Kidney glomerular epithelial cell (primary cell): ENCODE measurements at places on chromosomes 13 and 19.

DNA sequence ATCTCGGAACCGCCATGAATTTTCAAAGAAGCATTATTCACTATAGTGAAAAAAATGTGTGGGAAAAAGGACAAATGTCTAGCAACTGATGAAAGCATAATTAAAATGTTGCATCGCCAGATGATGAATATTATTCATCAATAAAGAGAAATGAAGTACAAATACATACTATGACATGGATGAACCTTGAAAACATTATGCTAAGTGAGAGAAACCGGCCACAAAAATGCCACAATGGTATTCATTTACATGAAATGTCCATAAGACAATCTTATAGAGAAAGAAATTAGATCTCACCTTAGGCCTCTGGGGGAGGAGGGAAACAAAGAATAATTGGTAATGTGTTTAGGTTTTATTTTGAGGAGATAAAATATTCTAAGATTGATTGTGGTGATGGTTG lies 645.0 kb downstream of the EFNB2 start:
- no peak for DNase-seq

DNA sequence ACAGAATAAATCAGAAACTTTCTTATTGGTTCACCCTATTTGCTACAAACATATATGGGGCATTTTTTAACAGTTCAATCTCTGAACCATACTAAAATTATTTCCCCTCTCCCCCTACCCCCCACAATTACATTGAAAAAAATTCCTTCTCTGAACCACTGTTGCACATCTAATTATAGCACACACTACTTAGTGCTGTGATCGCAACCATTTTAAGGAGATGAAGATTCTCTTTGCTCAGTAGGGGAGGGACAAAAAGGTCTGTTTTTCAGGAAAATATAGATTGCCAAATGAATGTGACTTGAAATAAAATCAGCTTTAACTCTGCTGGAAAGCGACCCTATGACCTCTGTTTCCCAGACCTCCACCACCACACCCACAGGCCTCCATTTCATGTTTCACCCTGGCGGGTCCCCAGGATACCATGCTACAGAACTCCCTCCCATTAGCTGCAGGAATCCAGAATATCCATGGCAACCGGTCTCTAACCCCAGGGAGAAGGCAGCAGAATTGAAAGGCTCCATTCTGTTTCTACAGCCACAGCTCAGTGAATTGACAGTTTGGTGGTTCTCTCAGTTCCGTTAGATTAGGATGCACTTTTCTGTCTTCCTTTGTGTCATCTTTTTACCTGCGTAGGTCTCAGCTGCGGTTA lies 286.3 kb downstream of the TBC1D4 start:
- no peak for DNase-seq

GRCh38 chr13:33138441-33138840 lies 122.2 kb downstream of the KL start:
- no peak for DNase-seq

- DNase-seq = no peak
Observed at GRCh38 chr13:50711131-50711815, 132.2 kb downstream of the DLEU7 start.

DNA sequence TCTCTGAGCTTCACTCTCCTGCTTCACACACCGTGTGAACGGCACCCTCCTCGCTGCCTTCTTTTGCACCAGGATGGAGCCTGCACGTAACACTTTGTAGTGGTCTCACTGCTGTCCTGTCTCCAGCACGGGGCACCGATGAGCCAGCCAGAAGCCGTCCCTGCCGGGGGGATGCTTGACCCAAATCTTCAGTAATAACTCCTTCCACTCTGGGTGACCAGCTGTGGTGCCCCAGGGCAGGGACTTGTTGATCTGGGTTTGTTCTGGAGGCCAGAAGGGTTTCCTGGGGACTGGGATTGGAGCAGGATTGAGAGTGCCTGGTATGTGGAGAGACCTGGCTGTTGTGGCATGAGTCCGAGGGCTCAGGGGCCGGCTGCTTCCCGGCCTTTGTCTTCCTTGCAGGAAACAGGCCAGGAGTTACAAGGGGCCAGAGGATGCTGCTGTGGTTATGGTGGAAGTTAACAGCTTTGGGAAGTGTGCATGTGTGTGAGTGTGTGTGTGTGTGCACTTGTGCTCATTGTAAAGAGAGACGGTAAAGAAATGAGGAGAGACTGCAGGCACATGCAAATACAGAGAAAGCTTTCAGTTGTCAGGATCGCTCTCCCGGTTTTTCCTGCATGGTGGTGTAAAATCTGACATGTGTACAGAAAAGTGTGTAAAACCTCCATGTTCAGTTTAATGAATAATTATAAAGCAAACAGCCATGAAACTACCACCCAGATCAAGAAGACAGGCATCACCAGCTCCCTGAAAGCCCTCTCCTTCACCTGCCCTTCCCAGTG lies 18.9 kb downstream of the PAK4 start:
- DNase-seq = no peak

DNA sequence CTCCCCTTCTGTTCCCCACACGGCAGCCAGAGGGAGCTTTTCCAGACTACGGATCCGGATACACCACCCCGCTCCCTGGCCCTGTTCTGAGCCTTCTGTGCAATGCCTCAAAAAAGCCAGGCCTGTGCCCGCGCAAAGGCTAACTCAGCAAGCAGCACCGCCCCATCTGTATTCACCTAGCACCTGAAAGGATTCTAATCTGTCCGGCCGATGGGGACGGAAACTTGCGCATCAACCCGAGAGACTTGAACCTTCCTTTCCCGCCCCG lies 589 bp downstream of the ZBTB45 start:
- DNase-seq = peak; percentile 33

- DNase-seq = no peak
Observed at GRCh38 chr19:9847087-9847671, 12.1 kb downstream of the PIN1 start.

GRCh38 chr13:50892210-50892944 lies 17.2 kb upstream of the RNASEH2B start:
- no peak for DNase-seq

- DNase-seq = no peak
Observed at GRCh38 chr13:100517135-100517534, 71.5 kb downstream of the GGACT start.

DNA sequence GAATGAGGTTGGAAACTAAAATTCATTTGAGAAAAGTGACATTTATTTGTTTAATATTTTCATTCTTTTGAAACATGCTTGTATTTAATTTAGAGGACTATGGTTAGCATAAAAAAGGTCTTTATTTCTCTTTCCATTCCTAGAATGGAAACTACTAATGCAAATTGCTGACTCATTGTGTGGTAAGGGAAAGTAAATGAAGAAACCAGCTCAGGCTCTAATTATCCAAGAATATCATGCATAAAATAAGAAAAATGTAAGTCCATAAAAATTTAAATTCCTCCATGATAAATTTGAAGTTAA lies 777.0 kb upstream of the SLITRK1 start:
- no peak for DNase-seq

- no peak for DNase-seq
Observed at GRCh38 chr13:40275155-40275554, 391.3 kb downstream of the FOXO1 start.

GRCh38 chr19:53037101-53038097 lies 7.1 kb upstream of the ERVV-2 start:
- no peak for DNase-seq

GRCh38 chr13:47603365-47603764 lies 397.7 kb downstream of the SUCLA2 start:
- DNase-seq = no peak

- no peak for DNase-seq
Observed at GRCh38 chr13:88979465-88980175, 1308.4 kb downstream of the SLITRK5 start.

DNA sequence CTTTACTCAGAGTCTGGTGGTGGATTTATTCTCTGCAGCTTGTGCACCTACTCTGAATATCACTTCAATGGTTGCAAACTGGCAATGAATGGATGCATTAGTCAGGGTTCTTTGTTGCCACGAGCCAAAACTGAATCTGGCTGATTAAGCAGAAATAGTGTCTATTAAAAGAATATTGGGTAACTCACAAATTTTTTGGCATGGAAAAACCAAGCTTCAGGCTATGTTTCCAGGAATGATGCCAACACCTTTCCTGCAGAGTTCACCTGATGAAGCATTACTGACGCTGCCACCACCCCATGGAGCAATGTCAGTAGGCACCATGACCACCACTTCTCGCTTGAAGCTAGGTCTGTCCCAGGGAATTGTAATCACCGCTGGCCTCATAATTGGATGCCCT lies 597.8 kb upstream of the SLC10A2 start:
- DNase-seq = no peak
